ENCODE measurements at places on chromosomes 7 and 10.

- DNase-seq, result no peak
Observed at GRCh38 chr10:24871011-24871935, 81.1 kb downstream of the PRTFDC1 start.

DNA sequence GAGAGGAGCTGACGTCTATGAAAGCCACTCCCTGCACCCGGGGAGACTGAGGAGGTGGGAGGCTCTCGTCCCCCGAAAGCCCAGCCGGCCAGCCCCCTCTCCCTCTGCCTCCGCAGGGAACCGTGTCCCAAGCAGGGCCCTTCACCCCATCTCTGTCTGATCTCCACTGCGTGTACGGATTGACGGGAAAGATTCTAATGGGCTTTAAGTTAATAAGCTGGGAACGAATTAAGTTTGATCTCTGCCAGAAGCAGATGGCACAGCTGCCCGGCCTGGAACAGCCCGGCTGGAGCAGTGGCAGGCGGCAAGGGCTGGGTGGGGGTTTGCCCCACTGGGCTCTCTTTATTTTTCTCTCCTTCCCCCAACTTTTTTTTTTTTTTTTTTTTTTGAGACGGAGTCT lies 6.1 kb upstream of the SLC29A4 start:
- DNase-seq, result no peak

DNA sequence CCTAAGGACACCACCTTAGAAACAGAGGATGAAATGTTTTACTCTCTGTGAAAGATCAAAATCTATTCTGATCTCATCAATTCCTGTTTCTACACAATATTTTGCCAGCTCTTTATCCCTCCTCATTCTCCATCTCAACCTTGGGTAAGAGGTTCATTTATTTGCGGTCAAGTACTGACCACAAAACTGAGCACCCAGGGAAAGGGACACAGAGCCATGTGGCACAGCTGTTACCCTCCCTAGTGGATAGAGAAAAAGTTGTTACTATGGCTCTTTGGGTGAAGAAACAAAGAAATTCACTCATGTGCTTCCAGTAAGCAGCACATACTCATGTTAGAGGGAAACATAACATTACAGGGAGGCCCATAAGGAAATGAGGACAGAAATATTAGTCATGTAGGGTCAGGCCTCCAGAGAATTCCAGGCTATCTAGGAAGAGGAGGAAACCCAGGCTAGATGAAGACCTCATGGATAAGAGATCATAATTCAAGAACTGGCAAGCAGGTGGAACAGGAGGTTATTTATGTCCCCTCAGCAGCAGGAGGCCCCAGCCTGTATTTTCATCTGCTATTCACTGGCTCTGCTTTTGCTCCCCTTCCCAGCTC lies 114.5 kb downstream of the ATE1 start:
- DNase-seq, result no peak

DNA sequence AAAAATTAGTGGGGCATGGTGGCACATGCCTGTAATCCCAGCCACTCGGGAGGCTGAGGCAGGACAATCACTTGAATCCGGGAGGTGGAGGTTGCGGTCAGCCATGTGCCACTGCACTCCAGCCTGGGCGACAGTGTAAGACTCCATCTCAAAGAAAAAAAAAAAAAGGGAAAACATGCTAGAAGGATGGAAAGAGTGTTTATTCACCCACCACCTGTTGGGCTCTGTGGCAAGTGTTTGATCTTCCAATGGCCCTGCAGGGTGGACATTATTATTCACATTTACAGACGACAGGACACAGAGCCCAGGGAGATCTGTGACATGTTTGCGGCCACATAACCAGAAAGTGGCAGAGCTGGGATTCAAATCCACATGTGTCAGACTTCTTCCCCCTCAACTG lies 33.2 kb upstream of the SMARCD3 start:
- no peak for DNase-seq

- no peak for DNase-seq
Observed at GRCh38 chr7:129423700-129424410, 10.4 kb upstream of the STRIP2 start.

- DNase-seq, result no peak
Observed at GRCh38 chr10:77162697-77163096, 474.9 kb downstream of the KCNMA1 start.

- no peak for DNase-seq
Observed at GRCh38 chr10:50824782-50825181, 60.6 kb downstream of the A1CF start.

DNA sequence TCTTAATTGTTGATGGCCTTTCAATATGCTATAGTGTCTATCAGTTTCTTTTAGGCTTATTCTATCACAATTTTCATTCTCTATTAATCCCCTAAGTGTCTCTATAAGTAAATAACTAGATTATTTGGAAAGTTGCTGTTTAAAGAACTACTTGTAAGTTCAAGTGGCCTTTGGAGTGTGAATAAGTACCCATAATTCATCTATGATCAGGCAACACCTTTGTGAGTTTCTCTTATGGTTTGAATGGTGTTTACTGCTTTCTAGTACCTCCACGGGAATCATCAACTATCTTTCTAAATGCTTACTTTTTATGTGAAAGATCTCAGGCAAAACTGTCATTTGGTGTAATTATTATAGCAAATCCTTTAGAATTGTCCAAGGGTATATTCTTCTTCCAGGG lies 166.7 kb downstream of the POU6F2 start:
- no peak for DNase-seq

- DNase-seq, result no peak
Observed at GRCh38 chr7:122949186-122949585, 46.3 kb downstream of the TAS2R16 start.

DNA sequence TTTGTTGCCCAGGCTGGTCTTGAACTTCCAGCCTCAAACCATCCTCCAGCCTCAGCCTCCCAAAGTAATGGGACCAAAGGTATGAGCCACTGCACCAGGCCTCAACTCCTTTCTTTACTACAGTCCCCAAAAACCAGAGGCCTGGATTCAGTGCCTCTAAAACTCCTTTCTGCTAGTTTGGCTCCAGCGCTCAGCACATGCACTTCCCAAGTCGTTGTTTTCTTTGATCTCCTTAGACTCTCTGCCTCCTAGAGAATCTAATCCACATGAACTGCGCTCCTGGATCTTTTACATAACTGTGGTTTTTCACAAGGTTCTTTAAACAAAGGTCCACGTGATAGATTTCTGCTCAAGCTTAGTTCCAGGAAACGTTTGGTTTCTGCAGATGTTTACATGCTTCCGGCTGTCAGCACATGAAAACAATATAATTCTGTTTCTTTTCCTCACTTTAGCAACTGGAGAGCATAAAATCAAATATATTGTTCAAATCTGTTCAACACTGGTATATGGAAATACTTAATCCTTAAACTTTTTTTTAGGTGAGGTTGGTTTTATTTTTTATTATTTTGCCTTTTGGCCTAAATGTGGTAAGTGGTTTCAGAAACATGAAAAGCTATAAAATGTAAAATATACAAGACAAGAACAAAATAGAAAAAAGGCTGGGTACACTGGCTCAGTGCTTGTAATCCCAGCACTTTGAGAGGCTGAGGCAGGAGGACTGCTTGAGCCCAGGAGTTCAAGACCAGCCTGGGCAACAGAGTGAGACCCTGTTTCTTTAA lies 270.5 kb upstream of the MKLN1 start:
- DNase-seq, result no peak

DNA sequence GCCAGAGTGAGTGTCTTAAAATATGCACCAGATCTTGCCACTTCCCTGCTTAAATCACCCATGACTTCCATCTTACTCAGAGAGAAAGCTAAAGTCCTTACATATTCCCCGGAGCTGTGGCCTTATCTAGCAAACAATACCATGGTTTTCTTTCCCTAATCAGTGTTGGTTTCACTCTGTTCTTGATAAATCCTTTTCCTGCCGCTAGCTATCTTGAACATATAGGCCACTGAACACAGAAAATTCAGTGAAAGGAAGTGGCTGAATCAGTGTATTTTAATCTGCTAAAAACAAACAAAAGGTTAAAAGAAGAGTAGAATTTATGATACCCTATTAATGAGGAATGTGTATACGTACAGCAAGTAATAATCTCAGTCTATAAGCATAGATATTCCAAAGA lies 42.0 kb upstream of the JAZF1 start:
- DNase-seq, result no peak

- no peak for DNase-seq
Observed at GRCh38 chr7:123573341-123573740, 15.7 kb upstream of the NDUFA5 start.

DNA sequence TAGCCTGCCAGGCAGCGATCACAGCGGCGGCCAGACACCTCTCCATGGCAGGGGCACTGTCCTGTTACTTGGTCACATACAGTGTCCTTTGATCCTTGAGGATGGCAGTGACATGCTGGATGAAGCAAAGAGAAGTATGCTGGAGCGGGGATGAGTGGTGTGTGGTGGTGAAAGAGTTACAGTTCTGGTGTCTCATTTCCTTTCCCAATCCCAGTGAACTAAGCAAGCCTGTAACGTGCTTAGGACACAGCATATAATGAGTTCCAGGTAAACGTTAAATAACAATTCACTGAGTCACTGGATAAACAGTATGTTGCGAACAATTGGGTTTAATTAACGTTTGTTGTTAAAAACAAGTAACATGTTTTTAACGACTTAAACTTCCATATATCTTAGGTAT lies 63.5 kb upstream of the LAMB1 start:
- no peak for DNase-seq

- DNase-seq, result no peak
Observed at GRCh38 chr7:55303220-55303619, 61.9 kb upstream of the LANCL2 start.

GRCh38 chr7:111438369-111439289 lies 123.7 kb downstream of the IMMP2L start:
- DNase-seq, result no peak

DNA sequence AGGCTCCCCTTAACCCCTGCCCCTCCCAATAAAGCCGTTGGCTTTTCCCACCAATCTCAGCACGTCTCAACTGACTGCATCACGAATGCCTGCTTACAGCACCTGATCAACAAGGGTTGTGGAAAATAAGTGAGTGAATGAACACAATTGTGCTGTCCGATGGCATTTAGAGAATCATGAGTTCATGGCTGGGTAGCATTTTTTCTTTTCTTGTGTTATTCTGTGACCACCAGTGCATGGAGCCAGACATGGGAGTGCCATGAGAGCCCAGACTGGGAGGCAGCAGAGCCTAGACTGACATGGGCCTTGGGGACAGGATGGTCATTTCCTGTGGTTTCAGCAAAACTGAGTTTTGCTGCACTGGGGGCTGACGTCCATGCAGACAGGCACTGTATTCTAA lies 254.1 kb upstream of the IGFBP3 start:
- DNase-seq, result no peak

DNA sequence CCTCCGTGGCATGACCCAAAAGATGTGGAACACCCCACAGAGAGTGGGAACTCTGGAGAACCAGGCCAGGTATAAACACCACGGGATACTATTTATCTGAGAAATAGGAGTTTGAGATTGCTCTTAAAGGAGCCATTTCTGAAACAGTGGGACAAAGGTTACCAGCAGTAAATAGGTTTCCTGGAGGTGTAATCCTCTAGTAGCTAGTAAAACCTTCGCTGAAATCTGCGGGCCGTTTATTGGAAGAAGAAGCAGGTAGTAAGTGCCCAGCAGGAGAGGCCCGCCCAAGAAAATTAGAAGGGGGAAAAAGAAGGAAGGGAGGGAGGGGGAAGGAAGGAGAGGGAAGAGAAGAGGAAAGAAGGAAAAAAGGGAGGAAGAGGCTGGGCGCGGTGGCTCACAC lies 51.6 kb downstream of the CHST3 start:
- no peak for DNase-seq

DNA sequence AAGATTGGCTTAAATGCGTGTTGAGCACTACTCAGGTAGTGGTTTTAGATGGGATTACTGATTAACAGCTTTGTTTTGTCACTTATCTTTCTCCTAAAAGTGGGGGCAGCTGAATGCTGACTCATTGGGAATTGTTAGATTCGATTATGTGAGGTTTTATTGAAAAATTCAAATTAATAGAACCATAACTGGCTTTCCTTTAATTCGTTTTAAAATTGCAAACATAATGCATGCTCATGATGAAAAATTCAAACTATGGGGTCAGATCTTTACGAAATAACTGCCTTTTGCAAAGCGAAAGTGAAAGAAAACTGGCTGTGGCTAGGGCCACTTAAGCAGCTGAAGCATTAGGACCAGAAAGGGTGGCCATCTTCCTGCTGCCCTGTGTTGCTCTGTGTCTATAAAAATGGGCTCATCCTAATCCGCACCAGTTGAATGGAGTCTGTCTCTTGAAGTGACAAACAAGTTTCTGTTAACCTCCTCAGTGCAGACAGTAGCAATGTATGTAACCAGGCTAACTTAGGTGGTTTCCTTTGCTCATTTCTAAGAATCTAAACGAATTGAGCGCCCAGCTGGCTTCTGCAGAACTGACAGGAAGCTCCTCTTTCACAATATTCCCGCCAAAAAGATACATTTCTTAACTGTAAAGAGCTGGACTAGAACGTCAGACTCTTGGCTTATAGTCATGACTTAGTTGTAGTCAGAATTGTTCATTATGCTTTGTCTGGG lies 27.8 kb downstream of the DENND10 start:
- DNase-seq, result no peak

DNA sequence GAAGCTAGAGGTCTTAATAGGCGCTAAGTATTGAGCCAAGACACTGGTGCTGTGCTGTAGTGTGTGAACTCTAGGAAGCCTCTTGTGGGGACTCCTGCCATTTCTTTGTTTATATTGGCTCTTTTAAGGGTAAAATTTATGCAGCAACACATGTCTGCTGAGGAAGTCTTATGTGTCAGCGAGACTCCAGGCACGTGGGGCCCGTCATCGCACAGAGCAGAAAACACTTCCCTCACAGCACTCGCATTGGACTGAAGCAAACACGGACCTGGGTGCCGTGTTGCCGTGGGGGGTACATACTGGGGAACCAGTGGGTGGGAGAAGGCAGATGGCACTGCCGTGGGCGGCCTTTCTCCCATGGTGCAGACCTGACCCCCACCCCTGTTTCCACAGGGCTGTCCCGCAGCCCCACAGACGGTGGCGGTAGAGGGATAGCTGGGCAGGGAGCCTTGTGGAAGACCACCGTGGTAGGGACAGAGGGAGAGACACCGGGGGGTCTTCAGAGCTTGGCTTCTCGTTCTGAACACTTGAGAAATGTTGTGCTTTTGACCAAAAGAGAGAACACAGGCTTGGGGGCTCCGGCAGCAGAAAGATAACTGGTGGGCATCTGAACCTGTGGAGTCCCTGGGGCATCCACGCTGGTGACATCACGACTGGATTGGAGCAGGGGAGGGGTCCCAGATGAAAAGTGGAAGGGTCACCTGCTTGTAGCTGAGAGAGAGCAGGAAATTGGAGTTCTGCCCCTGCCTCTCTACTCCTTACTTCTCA lies 284.7 kb upstream of the SHH start:
- DNase-seq, result peak; percentile 33
